ENCODE measurements at places on chromosomes 11 and 22. TPM values are rescaled to one million over a fixed set of nuclear protein-coding genes. Genes with fewer than 3 reads are reported as not detected.

The FGF3 gene
- total RNA-seq = not detected

The TPBGL gene
- 0.25 TPM for total RNA-seq

The PNPLA5 gene
- not detected for total RNA-seq

The CARNS1 gene
- total RNA-seq = 0.68 TPM

The GPR83 gene
- total RNA-seq = 0.05 TPM

The ZDHHC5 gene
- total RNA-seq = 69.9 TPM

The USH1C gene
- not detected for total RNA-seq

The LRP4 gene
- 0.07 TPM for total RNA-seq

The SLC37A2 gene
- 0.44 TPM for total RNA-seq

The RAB3IL1 gene
- not detected for total RNA-seq

The BUD13 gene
- 30.4 TPM for total RNA-seq

The HORMAD2 gene
- total RNA-seq = 0.53 TPM

The SLC22A25 gene
- not detected for total RNA-seq

The ZNF214 gene
- total RNA-seq = not detected

The GRM5 gene
- total RNA-seq = not detected

The POU2AF2 gene
- total RNA-seq = not detected

The SERPIND1 gene
- not detected for total RNA-seq

The MN1 gene
- total RNA-seq = 0.09 TPM

The OPCML gene
- not detected for total RNA-seq

The NOL12 gene
- 60.6 TPM for total RNA-seq

The IL17RA gene
- 16.8 TPM for total RNA-seq

The CHRNA10 gene
- 2.2 TPM for total RNA-seq

The LRRC32 gene
- 26.5 TPM for total RNA-seq

The OR52E4 gene
- total RNA-seq = not detected

The SCN2B gene
- 0.02 TPM for total RNA-seq

The PPARA gene
- total RNA-seq = 14.5 TPM

The DHCR7 gene
- total RNA-seq = 129 TPM

The FAM227A gene
- 0.28 TPM for total RNA-seq

The SLCO2B1 gene
- total RNA-seq = not detected

The RTL10 gene
- 19.0 TPM for total RNA-seq

The SH3BP1 gene
- total RNA-seq = 117 TPM

The PSMD13 gene
- 258 TPM for total RNA-seq

The NRXN2 gene
- not detected for total RNA-seq

The CCDC188 gene
- total RNA-seq = not detected

The OVOL1 gene
- 0.16 TPM for total RNA-seq

The PARVG gene
- 75.6 TPM for total RNA-seq

The CERK gene
- 57.1 TPM for total RNA-seq

The SERPING1 gene
- not detected for total RNA-seq

The SAA4 gene
- total RNA-seq = not detected

The KRTAP5-9 gene
- not detected for total RNA-seq

The TOMM22 gene
- 138 TPM for total RNA-seq

The ROBO4 gene
- not detected for total RNA-seq

The RIBC2 gene
- 11.0 TPM for total RNA-seq

The FAM181B gene
- total RNA-seq = not detected

All from activated T-helper 2 cell treated with anti-CD3 and anti-CD28 coated beads, Interferon-gamma antibody, Interleukin-2, Interleukin-4, amounts not matched to agents 10 μg/mL and 5 μg/mL and 100 μg/mL, durations not matched to agents 14 hours and 24 hours and 36 hours (primary cell).